ENCODE measurements at places on chromosomes 7 and 10. TPM values are rescaled to one million over a fixed set of nuclear protein-coding genes. Genes with fewer than 3 reads are reported as not detected.

- peak; percentile 77 for DNase-seq
Observed at GRCh38 chr10:69800109-69800508, 1.6 kb upstream of the COL13A1 start.

GRCh38 chr7:80641548-80641947 lies 3.1 kb downstream of the CD36 start:
- DNase-seq = no peak

- DNase-seq = no peak
Observed at GRCh38 chr10:11697718-11698527, 44.3 kb upstream of the ECHDC3 start.

DNA sequence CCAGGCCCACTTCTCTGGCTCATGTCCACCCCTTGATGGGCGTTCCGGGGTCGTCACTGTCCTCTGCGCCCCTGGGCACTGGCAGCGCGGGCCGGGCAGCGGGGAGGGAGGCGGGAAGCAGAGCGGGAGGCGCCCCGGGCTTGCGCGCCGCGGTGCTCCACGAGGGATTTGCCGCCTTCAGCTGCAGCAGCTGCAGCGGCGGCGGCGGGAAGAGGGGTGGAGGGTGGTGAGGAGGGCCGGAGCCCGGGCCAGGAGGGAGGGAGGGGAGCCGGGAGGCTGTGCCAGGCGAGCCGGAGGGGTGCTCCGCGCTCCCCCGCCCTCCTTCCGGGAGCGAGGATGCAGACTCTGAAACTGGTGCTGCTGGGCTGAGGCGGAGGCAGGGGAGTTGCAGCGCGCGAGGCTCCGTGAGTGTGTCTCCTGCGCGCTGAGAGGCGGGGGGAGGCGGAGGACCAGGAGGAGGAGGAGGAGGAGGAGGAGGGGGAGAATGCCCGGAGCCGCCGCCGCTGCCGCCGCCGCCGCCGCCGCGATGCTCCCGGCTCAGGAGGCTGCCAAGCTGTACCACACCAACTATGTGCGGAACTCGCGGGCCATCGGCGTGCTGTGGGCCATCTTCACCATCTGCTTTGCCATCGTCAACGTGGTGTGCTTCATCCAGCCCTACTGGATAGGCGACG lies at the start of gene LHFPL3:
Gene LHFPL3, plus strand, starts transcription at position 308 of the 674 bp plus-strand sequence.
- no peak for DNase-seq

DNA sequence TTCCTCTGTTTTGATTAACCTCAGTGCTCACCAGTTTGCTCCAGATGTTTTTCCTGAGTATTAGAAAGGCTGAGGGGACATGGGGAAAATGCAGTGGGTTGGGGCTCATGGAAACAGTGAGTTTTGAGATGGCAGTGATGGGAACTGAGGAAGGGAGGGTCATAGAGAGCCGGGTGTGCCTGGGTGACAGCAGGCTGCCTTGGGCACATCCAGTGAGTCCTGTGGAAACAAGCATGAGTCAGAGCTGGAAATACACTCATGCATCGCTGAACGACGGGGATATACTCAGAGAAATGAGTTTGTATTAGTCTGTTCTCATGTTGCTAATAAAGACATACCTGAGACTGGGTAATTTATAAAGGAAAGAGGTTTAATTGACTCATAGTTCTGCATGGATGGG lies 202.2 kb downstream of the TMEM178B start:
- DNase-seq = no peak

GRCh38 chr7:133649593-133649992 lies 396.7 kb downstream of the EXOC4 start:
- no peak for DNase-seq

The UCN3 gene
- total RNA-seq = not detected

All from SJSA1 (cell line).